Pulmonary artery endothelial cell (primary cell): ENCODE measurements at places on chromosomes 7 and 10. TPM values are rescaled to one million over a fixed set of nuclear protein-coding genes. Genes with fewer than 3 reads are reported as not detected.

The ZCWPW1 gene
- total RNA-seq, result 0.42 and 0.53 TPM in 2 replicates

The ATP6V0A4 gene
- total RNA-seq, result 0.04 and 0.86 TPM in 2 replicates

GRCh38 chr10:24468281-24468751 is 255.4 kb downstream of the ARHGAP21 start:
- no peak for DNase-seq

GRCh38 chr10:66783316-66783715 is 142.5 kb upstream of the LRRTM3 start:
- no peak for DNase-seq

The TRUB1 gene
- total RNA-seq, result 25.7 and 26.2 TPM in 2 replicates

DNA sequence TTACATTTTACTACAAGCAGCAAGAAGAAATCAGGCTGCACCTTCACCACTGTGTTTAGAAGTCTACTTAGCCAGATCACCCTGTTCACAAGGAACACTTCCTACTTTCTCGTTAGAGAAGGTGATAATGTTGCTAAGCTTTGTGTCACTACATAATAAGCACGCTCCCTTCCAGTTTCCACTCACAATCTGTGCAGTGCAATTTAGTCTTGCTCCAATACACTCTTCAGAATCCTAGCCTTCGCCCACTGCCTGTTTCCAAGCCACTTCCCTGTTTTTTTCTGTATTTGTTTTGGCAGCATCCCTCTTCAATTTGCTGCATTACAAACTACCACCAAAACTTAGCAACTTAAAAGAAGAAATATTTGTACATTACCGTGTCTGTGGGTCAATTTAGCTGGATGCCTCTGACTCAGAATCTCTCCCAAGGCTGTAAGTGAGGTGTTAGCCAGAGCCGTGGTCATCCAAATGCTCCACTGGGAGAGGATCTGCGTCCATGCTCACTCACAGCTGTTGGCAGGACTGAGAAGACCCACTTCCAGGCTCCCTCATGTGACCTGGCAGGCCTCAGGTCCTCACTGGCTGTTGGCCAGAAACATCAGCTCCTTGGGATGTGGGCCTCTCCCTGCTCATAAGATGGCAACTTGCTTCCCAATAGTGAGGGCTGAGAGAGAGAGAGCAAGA is 110.4 kb downstream of the PON1 start:
- DNase-seq, result no peak
